Stomach (tissue), 19 donors: ENCODE measurements at places on chromosomes 6 and 20. TPM values are rescaled to one million over a fixed set of nuclear protein-coding genes. Genes with fewer than 3 reads are reported as not detected.
A peak's percentile ranks its signal among the peaks of the same experiment; 100 is the strongest.

DNA sequence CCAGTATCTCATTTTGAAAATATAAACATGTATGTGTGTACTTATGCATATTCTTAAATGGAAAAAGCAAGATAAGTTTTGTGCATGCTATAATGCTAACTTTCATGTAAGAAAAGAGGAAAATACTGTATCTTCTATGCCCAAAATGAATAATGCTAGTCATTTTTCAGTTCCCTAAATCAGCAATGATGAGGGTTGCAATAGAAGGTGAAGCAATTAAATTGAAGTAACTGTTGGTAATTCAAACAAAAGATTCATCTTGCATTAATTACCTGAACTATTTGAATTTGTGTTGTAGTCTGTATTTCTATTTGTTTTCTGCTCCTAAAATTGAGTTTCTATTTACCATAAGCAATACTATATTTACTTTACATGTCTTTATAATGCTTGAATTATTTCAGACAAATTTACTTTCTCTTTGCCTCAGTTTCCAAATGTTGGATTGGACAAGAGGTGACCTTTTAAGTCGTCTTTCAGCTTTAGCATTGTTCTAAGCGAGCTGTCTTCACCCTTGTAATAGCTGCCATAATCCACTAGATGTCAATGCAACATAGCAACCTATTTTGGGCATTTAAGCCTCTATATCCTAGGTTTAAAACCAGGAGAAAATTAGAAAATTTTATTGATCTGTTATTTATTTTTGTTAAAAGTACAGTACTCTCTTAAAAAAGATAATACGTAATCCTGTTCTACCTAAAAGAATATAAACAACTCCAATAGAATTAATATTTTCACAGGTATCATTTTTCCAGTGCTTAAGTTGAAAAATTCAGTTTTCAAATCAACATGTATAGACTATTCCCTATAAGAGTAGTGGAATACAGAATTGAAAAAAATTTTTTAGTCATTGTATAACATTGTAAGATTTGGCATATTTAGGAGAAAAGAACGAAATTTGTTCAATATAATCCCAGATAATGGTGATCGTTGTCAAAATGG lies 52.3 kb upstream of the IFNGR1 start:
- H3K4me1 ChIP-seq: peaks cover 16% of the 10 kb centered on the region
- H3K36me3 ChIP-seq: no peaks in the 10 kb centered on the region
- no peak overlapping the region for H3K27ac ChIP-seq
- H3K27me3 ChIP-seq: no peaks in the 10 kb centered on the region
- no peak overlapping the region for H3K4me3 ChIP-seq

DNA sequence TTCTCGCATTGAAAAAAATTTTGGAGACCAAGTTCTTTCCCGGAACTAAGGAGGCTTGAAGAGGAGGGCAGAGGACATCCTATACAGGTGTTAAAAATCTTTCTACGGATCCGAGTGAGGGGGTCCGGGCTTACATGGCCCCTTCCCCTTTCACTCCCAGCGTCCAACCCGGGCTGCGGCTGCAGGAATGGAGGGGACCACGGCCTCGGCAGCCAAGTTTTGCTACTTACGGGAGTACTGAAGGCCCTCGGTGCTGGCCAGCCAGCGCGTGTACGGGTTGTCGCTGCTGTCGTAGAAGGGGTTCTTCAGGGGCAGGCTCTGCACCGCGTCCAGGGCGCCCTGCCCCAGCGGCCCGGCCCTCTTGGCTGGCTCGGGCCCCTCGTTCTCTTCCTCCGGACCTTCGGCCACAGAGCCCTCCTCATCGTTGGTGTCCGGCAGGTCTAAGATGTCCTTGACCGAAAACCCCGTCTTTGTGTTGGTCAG lies 642 bp downstream of the NKX2-2 start:
- peaks cover 67% of the 10 kb centered on the region for H3K4me1 ChIP-seq
- H3K4me3 ChIP-seq: peak overlapping the region; percentile 32
- peaks cover 100% of the 10 kb centered on the region for H3K27me3 ChIP-seq
- DNase-seq: no peak
- H3K27ac ChIP-seq: no peak overlapping the region

GRCh38 chr6:81683912-81684311 lies 68.6 kb downstream of the TENT5A start:
- DNase-seq: no peak
- H3K4me3 ChIP-seq: no peak overlapping the region
- peaks cover 5% of the 10 kb centered on the region for H3K4me1 ChIP-seq
- H3K27me3 ChIP-seq: no peaks in the 10 kb centered on the region
- no peak overlapping the region for H3K27ac ChIP-seq
- no peaks in the 10 kb centered on the region for H3K36me3 ChIP-seq

SULF2 gene
- total RNA-seq: 21.0 TPM

DDO gene
- not detected for total RNA-seq
